ENCODE measurements at places on chromosomes 12 and 14.

DNA sequence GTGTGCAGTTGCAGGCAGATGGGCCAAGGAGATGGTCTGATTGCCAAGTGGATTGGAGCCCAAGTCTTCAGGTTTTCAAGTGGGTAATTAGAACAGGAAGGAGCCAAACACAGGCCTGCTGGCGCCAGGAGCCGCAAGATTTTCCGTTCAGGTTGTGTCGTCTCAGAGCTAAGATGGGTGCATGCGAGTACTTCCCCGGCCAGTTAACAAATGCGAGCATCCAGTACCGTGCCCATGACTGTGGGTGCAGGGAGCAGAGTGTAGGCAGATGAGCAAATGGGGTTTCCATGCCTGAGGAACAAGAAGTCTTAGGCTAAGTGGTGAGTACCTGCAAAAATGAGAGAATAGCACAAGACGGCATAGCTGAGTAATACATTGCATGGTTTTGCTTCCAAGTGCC is 90.5 kb downstream of the CHST11 start:
- DNase-seq = no peak

DNA sequence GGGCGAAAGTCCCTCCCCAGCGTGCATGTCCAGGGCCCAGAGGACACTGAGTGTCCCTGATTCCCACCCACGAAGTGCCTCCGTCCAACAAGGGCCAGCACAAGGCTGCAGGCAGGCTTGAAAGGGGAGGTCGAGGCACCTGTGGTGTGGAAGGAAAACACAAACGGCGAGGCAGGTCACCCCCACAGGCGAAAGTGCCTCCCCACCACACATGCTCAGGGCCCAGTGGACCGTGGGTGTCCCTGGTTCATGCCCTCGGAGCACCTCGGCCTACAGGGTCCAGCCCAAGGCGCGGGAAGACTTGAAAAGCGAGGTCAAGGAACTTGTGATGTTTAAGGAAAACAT is 370.4 kb downstream of the ALG10 start:
- DNase-seq = no peak

GRCh38 chr12:94616203-94616729 is 34.1 kb downstream of the TMCC3 start:
- DNase-seq = no peak

GRCh38 chr14:91229743-91230200 is 14.7 kb downstream of the GPR68 start:
- DNase-seq = no peak

DNA sequence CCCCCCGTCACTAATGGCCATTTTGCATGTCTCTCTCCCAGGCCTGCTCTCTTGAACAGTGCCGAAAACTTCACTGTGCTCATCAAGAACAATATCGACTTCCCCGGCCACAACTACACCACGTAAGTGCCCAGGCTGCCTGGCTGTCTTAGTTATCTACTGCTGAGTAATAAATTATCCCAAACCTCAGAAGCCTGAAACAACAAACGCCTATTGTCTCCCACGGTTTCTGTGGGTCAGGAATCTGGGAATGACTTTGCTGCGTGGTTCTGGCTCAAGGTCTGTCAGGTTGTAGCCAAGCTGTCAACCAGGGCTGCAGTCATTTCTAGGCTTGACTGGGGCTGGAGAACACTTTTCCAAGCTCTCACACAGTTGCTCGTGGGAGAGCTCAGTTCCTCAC is 32.6 kb downstream of the P2RX7 start:
- DNase-seq = no peak

DNA sequence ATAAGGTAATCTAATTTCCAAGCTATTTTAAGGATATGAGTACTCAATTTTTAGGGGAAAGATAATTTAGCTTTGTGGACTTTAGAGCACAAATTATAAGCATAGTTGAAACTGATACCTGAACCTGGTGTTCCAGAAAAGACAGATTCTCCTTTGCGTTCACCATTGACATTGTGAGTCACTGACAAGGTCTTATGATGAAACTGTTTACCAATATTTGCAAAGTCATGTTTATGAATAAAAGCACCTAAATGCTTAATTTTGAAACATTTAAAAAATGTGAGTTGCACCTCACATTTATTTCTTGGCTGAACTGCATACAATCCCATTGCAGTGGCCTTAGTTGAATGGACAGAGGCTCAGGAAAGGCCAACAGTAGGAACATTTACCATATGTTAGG is 3.9 kb downstream of the BCAT1 start:
- DNase-seq = no peak

- DNase-seq = no peak
Observed at GRCh38 chr12:112354399-112354798, 27.8 kb downstream of the HECTD4 start.

- DNase-seq = no peak
Observed at GRCh38 chr14:81208489-81208888, 12.3 kb downstream of the GTF2A1 start.

GRCh38 chr14:98919434-98919833 is 352.6 kb downstream of the BCL11B start:
- no peak for DNase-seq

DNA sequence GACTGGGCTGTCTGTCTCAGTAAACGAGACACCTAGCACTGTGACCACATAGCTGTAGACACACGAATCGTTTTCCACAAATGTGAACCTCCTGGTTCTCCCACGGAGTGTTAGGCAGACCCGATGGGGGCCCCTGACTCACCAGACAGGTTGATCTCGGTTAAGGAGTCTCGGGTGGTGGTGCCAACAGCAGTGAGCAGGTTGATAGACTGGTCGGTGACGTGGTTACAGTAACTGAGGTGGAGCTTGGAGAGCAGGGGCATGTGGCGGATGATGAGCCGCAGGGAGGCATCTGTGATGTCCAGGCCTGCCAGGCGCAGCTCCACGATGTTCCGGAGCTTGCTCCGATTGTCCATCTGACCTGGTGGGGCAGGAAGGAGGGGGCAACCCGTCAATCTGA is 39.8 kb downstream of the RNF34 start:
- DNase-seq = no peak

GRCh38 chr14:89359477-89360222 is 57.4 kb downstream of the FOXN3 start:
- no peak for DNase-seq

DNA sequence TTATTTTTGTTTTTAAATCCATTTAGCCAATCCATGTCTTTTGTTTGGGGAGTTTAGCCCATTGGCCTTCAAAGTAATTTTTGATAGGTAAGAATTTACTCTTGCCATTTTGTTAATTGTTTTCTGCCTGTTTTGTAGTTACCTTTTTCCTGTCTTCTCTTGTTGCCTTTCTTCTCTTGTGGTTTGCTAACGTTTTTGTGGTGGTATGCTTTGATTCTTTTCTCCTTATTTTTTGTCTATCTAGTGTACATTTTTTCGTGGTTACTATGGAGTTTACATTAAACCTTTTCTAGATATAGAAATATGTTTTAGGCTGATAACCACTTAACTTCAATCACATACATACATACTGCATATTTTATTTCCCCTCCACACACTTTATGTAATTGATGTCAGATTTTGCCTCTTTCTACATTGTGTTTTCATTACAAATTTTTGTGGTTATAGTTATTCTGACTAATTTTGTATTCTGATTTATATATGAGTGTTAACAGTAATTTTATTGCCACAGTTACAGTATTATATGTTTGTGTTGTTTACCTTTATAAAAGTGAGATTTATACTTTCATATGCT is 19.2 kb upstream of the PPP1R12A start:
- DNase-seq = no peak

- DNase-seq = no peak
Observed at GRCh38 chr14:55352201-55352600, 59.4 kb downstream of the ATG14 start.

DNA sequence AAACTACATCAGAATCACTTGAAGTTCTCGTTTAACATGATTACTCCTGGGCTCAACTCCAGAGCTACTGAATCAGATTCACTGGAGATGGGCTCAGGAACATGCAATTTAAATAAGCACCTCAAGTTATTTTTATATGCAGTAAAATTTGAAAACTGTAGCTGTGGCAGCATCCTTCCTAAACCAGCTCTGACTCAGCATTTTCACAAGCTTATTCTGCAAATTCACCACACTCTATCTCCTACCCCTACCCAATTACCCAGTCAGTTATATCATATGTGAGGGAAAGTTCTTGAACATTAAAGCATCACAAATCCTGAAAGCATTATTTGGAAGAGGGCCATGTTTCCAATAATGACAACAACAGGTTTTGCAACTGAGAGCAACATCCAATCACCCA is 24.2 kb upstream of the LRRC9 start:
- DNase-seq = no peak

DNA sequence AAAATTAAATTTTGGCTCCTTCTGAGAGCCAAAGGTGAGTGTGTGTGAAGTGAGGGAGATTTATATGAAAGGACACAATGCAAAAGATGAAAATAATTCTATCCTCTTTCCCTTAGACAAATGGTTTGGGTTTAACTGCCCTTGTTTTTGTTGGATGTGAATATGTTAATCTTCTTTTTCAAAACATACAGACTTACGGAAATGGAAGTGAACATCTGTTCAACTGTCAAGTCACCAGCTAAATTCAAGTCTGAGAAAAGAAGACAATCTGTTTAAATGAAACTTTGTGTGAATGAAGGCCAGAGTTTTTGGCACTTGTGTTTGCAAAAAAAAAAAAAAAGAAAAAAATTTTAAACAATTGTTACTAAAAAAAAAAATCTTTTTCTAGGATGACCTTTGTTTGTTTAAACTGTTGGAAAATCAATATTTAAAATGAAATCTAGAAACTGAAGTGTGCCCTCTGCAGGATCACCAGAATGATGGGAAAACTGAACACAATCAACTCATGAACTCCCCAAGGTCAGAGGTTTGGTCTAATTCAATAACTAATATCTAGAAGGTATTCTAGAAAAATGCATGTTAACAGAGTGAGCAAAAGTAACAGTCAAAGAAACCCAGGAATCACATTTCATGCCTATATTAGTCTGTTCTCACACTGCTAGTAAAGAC is 448.8 kb downstream of the FLRT2 start:
- no peak for DNase-seq

DNA sequence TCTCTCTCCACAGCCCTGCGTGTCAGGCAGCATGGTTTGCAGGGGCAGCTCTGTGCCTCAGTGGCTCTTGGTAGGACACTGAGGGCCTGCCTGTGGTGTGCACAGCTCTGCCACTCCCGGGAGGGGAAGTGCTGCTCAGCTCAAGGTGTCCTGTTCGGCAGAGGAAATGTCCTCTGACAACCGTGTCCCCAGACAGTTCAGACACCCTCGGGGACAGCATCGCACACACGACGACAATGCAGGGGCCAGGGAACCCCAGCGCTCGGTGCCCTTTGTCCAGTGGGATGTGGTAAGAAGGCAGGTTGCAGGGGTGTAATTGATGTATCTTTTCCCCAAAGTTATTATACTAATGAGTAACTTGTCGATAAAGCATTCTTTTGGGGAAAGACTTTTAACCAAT is 14.2 kb downstream of the ANKLE2 start:
- no peak for DNase-seq

DNA sequence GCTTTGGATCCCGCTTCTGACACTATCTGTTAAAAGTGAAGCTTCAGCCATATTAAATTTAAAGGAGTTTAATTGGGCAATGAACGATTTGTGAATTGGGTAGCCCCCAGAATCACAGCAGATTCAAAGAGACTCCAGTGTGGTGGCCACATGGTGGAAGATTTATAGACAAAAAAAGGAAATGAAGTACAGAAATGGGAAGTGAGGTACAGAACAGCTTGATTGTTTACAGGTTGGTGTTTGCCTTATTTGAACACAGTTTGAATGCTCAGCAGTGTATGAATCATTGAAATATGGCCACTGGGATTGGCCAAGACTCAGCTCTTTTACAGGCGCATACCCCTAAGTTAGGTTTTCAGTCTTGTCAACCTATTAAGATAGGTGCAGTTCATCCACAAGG is 21.9 kb downstream of the CCDC91 start:
- DNase-seq = no peak

DNA sequence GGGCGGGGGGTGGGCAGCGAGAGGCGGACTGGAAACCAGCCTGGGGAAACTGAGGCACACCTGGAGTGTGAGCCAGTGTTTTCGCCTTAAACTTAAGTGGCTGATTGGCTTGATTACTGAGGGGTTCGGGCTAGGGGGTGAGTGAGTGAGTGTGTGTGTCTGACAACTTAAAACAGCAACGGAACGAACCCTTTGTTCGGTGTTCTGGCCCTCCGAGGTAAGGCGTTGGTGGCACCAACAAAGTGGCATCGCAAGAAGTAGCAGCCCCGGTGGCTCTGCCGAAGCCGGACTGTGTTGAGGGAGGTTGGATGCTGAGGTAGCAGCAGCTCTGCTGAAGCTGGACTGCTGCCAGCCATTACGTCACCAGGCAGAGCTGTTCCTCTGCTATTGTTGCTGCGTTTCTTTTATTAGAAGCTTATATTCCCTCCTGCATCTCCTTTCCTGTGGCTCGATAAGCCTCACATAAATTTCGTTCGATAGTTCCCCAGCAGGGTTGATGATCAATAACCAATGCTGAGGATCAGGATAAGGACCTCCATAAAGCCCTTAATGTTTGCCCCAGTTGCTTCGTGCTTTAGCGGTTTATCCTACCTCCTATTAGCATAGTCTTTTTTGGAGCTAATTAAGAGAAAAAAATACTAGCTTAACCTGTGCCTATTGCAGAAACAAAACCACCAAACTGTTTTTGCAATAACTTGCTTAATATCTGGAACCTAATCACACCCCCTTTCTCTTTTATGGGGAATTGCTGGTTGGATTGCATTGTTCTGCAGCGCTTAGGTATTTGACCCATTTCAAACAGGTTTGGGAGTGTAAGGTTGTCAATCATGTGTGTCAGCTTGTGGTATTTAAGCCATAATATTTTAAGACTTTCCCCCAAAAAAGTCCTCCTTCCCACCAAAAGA is 1.3 kb downstream of the GPR137C start:
- peak; percentile 79 for DNase-seq

- no peak for DNase-seq
Observed at GRCh38 chr12:31662176-31662849, 2.8 kb downstream of the ETFBKMT start.

DNA sequence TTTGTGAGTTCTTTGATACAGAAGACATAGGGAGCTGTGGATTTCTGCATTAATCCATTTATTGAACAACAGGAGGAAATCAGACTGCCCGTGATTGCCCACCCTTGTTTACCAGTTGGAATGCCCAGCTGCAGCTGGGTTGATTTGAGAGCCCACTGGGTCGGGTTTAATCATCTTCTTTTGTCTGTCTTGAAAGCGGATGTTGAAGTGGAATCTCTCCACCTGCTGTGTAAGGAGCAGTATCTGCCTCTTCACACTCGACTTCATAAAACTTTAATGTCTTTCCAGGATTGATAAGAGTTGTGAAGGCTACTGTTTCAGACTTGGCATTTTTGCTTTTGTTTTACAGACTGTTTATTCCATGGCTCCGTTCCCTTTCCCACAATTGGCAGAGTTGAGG is 39.9 kb downstream of the TBC1D30 start:
- DNase-seq = no peak

GRCh38 chr14:59155886-59156285 is 32.6 kb upstream of the DAAM1 start:
- DNase-seq = no peak

- DNase-seq = no peak
Observed at GRCh38 chr14:92093320-92093719, 13.1 kb downstream of the ATXN3 start.

- DNase-seq = no peak
Observed at GRCh38 chr12:14135996-14136395, 154.6 kb upstream of the GRIN2B start.

- no peak for DNase-seq
Observed at GRCh38 chr14:37826869-37827268, 231.4 kb downstream of the TTC6 start.

GRCh38 chr14:95808371-95808770 is 68.3 kb upstream of the TUNAR start:
- no peak for DNase-seq

GRCh38 chr12:69073035-69073434 is 140.1 kb upstream of the CPM start:
- no peak for DNase-seq

GRCh38 chr14:23171222-23171975 is 12.1 kb downstream of the SLC7A8 start:
- no peak for DNase-seq
